ENCODE measurements at places on chromosomes 16 and 17.

DNA sequence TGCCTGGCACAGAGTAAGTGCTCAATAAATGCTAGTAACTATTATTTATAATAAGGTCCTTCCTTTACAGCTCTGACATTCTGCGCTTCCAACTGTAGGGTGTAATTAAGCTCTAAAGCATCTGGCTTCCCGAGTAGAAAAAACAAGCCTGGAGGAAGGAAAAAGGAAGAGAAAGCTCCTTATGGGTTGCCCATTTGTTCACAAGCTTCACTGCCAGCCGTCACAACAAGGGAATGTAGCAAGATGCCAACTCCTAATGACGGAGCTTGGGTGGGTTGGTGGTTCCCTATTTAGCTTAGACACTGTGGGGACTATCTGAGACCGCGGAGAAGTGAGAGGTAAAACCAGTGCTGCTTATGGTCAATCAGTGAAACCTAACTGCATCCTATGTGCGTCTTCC, 7.3 kb upstream of the RPRML start:
- no peak for DNase-seq

DNA sequence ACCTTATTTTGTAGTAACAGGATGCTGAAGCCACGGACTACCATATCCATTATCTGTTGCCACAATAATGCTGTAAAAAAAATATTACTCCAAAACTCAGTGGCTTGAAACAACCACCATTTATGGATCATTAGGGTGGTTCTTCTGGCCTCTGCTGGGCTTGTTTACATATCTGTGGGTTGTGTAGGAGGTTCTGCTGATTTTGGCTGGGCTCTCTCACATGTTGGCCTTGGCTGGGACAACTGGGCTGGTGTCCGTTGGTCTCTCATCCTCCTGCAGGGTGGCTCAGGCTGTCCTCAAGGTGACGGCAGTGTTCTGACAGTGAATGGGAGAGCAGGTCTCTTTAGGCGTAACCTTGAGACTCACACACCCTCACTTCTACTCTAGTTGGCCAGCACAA, 76.0 kb downstream of the GPR139 start:
- DNase-seq, result no peak

GRCh38 chr16:71851746-71852145, 6.0 kb downstream of the ATXN1L start:
- no peak for DNase-seq

DNA sequence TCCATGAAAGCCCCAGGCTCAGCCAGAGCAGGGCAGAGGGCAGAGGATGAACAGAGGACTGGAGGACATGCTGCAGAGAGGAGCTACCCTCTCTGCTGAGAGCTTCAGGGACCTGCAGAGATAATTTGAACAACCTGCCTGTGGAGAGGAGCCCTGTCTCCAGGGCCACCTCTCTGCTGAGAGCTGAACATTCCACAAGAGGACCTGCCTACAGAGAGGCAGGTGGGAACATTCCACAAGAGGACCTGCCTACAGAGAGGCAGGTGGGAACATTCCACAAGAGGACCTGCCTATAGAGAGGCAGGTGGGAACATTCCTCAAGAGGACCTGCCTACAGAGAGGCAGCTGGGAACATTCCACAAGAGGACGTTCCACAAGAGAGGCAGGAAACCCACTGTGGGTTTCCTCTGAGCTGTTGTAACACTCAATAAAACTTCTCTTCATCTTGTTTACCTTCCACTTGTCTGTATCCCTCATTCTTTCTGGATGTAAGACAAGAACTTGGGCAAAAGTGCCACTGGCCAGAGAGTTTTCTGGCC, 551.9 kb upstream of the CA10 start:
- no peak for DNase-seq

DNA sequence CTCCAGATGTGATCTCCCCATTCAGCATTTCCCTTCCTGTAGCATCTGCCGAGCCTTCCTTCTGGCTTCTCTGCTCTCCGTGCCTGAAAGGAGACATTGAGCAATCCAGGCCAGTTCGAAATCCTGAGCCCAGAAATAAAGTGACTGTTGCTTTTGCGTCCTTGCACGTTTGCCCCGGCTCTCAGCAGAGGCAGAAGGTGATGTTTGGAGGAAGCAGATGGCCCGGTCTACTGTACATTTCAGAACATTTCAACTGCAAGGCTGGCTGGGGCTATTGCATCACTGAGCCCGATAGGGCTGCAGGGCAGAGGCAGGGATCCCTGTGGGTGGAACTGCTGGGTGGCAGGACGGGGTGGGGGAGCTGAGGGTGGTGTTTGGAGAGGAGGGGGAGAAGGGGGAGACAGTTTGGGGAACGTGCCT, 29.4 kb downstream of the IRF8 start:
- DNase-seq, result no peak

- DNase-seq, result no peak
Observed at GRCh38 chr17:74768069-74768762, 7.9 kb downstream of the NAT9 start.

GRCh38 chr17:21318439-21318838, 33.9 kb downstream of the MAP2K3 start:
- DNase-seq, result no peak

GRCh38 chr17:75135946-75136345, 4.4 kb upstream of the NT5C start:
- no peak for DNase-seq

GRCh38 chr16:81443688-81444447, 740 bp upstream of the CMIP start:
- DNase-seq, result no peak

- no peak for DNase-seq
Observed at GRCh38 chr17:82497483-82498405, 21.8 kb upstream of the FOXK2 start.

DNA sequence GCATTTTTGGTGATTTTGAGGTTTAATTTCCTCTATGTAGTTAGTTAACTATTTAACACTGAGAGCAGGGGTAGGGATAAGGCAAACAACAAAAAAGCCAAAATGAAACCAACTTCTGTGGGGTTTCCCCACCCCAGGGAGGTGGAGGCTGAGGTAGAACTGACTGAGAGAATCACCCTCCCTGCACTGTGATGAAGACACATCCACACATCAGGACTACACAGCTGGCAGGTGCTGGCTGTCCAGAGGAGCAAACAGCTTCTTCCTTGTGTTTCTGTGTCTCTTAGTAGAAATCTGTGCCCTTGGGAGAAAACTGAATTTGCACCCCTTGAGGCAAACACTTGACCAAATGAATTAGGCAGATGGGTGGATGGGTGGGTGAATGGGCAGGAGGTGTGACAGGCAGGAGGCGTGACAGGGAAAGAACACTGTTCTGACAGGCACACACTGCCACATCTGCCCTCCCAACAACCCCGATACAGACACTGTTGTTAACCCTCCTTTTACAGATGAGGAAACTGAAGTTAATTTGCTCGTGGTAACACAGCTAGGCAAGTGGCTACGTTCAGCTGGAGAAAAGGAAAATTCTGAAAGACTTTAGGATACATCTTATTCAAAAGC, 62.9 kb upstream of the AMZ2 start:
- no peak for DNase-seq

DNA sequence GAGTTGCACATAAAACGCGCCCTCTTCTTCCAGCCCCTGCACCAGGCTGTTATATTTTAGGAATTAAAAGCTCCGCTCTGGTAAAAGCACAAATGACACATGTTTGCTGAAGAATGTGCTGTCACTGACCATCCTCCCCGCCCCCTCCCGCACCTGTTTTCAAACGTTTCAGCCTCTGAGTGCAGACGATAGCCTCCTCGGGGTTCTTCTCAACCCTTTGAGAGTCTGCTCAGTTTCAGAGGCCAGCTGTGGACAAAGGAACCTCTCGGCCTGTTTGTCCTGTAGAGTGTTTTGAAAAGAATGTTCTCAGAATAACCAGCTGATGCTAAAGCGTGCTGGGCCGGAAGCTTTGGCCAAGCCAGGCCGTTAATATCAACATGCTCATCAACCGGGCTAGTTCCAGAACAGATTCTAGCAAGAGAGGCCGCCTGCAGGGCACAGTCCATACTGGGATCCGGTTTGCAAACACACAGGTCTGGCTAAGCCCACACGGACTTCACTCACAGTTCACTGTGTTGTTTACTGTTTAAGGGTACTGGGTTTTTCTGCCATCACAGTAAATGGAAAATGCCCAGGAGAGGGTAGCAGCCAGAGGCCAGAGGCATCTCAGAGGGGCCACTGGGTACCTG, 6.4 kb upstream of the CACNG4 start:
- DNase-seq, result no peak

DNA sequence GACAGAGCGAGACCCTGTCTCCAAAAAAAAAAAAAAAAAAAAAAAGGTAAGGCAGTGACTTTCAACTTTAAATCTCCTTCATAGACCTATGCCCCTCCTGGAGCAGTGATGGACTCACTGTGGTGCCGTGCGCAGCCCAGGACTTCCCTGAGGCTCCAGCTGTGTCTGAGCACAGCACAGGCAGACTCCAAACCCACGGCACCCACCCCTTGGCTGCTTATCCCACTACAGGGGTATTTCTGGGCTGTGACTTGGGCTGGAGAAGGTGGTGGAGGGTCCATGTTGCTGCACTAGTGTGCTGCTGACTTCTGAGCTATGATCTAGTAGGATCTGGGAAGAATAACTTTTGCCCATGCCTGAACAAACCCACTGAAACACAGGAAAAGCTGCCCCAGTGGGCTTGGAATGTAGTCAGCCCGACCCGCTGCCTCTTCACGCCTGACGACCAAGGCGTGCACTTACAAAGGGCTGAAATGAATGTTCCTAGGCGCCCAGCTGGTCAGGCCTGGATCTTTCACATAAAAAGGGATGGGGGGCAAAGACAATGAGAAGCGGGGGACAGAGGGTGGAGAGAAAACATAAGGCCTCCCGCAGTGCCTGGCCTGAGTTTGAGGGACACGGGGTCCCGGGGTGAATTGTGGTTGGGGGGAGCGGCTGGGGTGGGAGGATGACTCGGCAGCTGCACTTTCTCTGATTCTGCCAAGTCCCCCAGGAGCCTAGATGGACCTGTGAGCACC, 83.0 kb downstream of the IRF8 start:
- DNase-seq, result no peak

GRCh38 chr16:471353-472198, 46.1 kb downstream of the RAB11FIP3 start:
- DNase-seq, result no peak

GRCh38 chr17:27907976-27908558, 14.9 kb upstream of the LYRM9 start:
- DNase-seq, result no peak

- DNase-seq, result no peak
Observed at GRCh38 chr17:67779098-67779672, 46.1 kb upstream of the BPTF start.

GRCh38 chr16:86011532-86011931, 112.6 kb downstream of the IRF8 start:
- no peak for DNase-seq

- no peak for DNase-seq
Observed at GRCh38 chr17:17032131-17032692, 10.0 kb upstream of the MPRIP start.

DNA sequence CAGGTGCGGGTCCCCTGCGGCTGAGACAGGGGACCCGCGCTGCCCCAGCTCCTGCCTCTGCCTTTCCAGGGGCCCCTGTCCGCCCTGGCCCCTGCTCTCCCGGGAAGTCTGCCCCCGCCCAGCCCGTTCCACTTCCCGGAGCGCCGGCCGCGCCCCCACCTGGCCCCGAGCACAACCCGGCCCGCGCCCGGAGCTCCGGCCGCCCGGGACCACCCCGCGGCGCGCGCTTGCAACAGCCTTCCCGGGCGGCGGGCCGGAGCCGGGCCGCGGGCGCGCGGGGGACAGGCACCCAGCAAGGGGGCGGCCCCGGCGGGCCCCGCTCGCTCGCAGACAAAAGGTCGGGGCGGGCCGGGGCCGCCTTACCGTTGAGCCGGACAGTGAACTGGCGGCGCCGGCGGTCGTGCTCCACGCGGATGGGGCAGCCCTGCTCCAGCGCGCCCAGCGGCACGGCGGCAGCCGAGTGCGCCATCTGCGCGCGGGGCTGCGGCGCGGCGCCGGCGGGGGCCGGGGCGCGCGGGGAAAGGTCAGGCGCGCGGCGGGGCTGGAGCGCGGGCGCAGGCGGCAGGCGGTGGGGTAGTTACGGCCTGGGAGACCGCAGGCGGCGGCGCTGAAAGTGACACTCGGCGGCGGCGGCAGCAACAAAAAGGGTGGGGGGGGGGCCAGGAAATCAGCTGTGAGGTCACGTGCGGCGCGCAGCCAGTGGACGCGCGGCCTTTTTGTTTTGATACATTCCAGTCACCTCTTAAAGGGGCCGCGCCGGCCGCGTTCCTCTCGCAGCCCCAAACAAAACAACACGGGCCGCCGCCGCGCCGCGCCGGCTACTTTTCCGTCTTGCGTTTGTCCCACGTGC, at the start of gene NATD1:
NATD1 (minus strand) TSS at position 615 of the 850 bp plus-strand sequence; CDS start at position 469, 146 bp downstream.
- DNase-seq, result no peak

DNA sequence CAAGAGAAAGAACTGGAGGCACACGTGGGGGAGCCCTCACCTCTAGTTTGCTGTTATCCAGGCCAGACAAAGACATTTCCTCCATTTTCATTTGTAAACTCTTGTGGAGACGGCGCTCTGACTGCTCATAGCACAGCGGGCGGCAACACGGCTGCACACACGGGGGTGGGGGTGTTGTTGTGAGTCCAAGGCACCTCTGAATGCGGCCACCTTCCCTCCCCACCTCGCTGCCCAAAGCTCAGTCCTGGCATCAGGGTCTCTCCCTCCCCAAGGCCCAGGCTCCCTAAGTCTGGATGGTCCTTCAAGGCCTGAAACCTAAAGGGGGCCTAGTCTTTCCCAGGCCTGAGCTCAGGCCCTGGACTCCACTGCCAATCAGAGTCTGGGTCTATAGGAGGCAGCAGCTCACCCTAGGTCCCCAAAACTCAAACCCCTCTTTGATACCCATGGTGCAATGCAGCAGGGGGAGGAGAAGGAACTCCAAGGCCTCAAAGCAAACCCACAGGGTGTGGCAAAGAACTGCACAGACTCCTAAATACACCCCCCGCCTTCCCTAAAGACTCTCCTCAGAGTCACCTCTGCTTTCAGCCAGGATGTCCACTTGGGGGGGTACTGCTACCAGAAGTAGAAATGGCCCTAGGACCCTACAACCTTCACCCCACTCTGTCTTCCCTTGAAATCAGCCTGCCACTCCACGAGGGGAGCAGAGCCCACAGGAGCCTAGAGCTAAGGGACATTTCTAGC, 1.5 kb downstream of the ATXN7L3 start:
- no peak for DNase-seq
